ENCODE measurements at places on chromosomes 1 and 21. TPM values are rescaled to one million over a fixed set of nuclear protein-coding genes. Genes with fewer than 3 reads are reported as not detected.

DNA sequence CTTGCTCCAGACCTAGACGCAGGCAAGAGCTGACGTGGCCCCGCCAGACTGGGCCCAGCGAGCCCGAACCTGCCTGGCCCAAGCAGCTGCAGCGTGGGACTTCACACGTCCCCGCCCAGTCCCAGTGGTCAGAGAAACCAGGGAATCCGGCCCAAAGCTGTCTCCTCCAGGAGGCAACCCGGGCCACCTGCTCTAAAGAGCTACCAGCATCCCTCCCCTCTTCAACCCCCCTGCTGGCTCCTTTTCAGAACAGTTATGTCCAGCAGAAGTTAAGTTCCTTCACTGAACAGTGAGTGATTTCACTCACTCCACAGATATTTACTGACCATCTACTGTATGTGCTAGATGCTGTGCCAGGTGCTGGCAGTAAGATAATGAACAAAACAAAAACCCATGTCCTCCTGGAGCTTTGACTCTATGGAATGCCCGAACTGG, 2.1 kb upstream of the EFNA1 start:
- H3K27me3 ChIP-seq: peaks cover 54% of the 10 kb centered on the region
- H3K4me1 ChIP-seq: peaks cover 34% of the 10 kb centered on the region
- no peak overlapping the region for H3K27ac ChIP-seq
- no peaks in the 10 kb centered on the region for H3K36me3 ChIP-seq
- H3K4me3 ChIP-seq: no peak overlapping the region

- H3K4me3 ChIP-seq: no peak overlapping the region
- H3K36me3 ChIP-seq: no peaks in the 10 kb centered on the region
- H3K27ac ChIP-seq: no peak overlapping the region
- no peaks in the 10 kb centered on the region for H3K27me3 ChIP-seq
Observed at GRCh38 chr1:20699558-20699957, 18.2 kb downstream of the KIF17 start.

DNA sequence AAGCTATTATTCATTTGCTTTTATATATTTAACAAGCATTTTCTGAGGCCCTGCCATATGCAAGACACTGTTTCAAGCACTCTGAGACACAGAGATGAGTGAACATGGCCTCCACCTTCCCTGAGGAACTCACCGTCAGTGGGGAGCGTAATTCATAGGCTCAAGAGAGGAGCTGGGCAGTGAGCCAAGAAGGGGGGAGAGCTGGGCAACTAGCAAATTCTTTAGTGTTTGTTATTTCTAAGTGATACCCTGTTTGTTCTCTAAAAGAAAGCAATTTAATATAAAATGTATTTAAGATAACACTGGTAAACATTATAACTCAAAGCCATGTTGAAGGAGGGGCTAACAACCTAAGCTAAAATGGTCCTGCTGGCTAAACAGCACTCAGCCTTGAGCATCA, 119.2 kb upstream of the NGF start:
- H3K27me3 ChIP-seq: no peaks in the 10 kb centered on the region
- H3K4me1 ChIP-seq: no peaks in the 10 kb centered on the region
- no peak overlapping the region for H3K27ac ChIP-seq
- no peaks in the 10 kb centered on the region for H3K36me3 ChIP-seq

DNA sequence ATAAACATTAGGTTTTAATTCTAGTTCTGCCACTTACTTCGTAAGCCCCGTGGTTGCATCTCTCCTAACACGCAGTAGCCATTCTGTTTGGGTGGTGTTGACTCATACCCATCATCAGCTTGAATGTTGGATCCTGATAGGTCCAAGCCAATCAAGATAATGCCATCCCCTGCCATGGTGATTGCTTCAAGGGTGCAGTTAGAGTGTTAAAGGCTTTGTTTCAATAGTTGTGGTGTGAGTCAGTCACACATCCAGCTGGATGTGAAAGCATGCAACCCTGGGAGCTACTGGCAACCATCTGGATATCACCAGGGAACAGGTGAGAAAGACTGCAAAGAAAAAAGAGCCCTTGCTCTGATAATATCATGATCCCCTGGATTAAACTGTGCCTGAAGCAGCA, 69.1 kb downstream of the OMA1 start:
- H3K27ac ChIP-seq: no peak overlapping the region
- no peak for DNase-seq
- H3K36me3 ChIP-seq: peaks cover 22% of the 10 kb centered on the region

The FAM78B gene
- total RNA-seq: 0.46 TPM

Data from B cell (primary cell).